IMR-90 (cell line): ENCODE measurements at places on chromosomes 11 and 22.
A peak's percentile ranks its signal among the peaks of the same experiment; 100 is the strongest.

DNA sequence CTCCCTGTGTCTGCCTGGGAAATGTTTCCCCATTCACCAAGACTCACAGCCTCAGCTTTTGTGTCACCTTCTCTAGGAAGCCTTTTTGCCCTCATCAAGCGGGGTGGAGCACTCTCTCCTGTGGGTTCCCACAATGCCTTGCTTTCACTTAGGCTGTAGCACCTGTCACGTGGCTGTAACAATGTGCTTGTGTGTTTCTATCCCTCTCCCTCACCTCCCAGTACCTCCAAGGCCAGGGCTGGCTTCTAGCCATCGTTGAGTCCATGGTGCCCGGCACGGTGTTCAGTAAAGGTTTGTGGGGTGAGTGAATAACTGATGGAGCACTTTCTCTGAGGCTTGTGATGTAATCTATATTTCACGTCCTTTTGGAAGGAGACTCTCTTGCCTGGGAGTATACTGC is 153.2 kb downstream of the TTC17 start:
- no peak for DNase-seq

GRCh38 chr22:26573026-26573662 is 16.8 kb downstream of the TPST2 start:
- peak; percentile 48 for DNase-seq

DNA sequence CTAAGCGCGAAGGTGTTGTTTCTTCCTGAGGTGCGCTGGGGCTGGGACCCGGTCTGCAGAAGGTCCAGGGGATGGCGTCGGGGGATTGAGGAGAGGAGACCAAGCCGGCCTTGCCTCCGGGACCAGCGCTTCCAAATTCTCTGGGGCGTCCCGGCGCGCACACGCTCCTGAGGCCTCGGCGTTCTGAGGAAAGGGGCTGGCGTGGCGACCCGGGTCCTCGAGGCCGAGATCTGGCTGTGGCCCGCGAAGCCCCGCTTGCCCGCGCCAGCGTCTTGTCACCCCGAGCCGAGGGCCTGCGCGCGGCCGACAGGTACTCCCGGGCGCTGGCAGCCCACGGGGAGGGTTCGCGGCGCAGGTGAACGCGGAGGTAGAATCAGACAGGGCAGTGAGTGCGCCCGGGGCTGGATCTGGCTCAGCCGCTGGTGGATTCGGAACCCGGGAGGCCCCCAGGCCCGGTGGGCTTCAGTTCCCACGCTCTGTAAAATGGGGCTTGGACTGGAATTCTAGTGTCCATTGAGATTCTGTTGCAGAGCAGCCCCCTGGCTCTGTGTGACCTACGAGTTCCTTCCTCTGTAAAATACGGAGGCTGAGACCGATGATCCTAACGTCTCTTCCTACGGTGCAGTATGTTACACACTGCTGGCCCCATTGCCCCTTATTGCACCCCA is 14.7 kb downstream of the SSH3 start:
- no peak for DNase-seq

DNA sequence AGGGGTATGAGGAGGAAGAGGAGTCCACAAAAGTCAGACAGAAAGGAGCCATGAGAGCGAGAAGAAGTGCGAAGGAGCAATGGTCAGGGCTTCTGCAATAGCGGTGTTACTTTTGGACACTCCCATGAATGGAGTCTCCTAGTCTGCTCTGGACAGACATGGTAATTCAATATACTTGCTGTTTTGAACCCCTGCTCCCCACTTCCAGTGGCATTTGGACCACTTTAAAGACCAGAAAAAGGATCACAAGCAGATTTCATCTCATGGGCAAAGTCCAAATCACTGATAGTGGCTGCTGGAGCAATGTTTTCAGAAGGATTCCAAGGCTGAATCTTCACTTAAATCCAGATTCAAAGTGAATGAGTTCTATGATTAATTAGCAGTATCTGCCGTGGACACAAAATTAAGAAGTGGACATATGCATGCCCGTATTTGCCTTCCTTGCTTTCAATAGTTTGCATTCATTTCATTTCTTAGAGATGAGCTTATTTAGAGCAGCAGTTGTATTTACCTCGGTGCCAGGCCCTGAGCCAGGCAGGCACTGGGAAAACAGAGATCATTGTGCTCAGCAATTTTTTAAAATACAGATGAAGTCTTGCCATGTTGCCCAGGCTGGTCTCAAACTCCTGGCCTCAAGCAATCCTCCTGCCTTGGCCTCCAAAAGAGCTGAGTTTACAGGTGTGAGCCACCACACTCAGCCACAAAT is 72.0 kb downstream of the SLC1A2 start:
- no peak for DNase-seq

DNA sequence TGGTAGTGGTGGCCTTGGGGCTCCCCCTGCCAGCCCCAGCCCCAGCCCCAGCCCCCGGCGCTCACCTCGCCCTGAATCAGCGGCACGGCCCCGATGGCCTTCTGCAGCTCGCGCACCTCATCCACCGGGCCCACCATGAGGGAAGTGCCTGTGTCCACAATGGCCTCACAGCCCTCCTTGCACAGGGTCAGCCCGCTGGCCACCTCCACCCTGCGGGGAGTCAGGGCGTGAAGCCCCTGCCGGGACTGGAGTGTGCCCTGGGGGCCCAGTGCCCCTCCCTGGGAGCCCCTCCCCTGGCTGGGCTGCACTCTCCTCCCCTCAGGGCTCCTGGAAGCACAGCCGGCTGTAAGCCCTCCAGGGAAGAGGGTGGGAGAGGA is 3.5 kb upstream of the IFITM10 start:
- no peak for DNase-seq

- no peak for DNase-seq
Observed at GRCh38 chr11:92192141-92192540, 32.5 kb upstream of the FAT3 start.

DNA sequence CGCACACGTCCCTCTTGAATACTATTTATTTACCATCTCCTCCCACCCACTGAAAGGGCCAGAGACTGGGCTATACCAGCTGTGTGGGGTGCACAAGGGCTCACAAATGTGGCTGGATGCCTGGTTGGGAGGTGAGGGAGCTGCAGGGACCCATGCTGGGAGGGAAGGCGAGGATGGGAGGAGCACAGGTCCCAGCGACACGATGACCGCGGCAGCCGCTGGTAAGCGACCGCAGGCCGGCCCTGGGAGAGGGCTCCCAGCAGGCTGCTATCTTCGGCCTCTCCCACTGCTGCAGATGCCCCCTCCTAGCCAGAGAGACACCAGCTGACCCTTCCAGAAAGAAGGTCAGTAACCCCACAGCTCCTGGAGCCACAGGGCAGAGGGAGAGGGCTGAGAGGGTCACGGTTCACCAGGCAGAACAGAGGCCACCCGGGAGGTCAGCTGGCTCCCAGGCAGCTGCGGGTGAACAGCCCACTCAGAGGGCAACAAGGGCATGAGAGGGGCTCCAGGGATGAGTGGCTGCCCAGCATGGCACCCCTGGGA is 163.9 kb downstream of the CRYBB2 start:
- no peak for DNase-seq

- DNase-seq, result peak; percentile 52
Observed at GRCh38 chr11:96335388-96335787, 7.6 kb downstream of the MAML2 start.

- DNase-seq, result no peak
Observed at GRCh38 chr11:37391615-37392014, 793.6 kb upstream of the RAG2 start.

GRCh38 chr22:44263547-44263946 is 49.2 kb downstream of the SHISAL1 start:
- DNase-seq, result no peak

DNA sequence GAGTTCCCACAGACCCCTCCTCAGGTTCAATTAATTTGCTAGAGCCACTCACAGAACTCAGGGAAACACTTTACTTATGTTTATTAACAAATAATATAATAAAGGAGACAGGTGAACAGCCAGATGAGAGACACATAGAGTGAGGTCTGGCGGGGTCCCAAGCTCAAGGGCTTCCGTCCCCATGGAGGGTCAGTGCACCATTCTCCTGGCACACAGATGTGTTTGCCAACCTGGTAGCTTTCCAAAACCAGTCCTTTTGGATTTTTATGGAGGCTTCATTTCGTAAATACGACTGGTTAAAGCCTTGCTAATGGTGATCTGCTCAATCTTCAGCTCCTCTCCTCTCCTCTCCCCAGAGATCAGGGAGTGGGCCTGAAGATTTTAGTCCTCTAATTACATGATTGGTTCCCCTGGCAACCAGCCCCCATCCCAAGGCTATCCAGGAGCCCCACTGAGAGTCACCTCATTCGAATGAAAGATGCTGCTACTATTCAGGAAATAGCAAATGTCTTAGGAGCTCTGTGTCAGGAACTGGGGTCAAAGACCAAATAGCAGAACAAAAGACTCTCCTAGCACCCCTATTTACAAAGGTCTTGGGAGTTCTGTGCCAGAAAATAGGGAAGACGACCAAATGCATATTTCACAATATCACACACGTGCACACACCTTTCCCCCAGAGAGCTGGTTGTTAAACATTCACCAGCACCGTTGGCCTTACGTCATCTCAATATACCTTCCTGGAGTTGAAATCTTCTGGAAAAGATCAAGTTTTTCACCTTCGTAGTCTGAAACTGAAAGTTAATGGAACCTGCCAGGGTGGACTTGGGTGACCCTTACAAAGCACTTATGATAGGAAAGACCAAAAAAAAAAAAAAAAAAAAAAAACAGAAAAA is 23.8 kb upstream of the CAPRIN1 start:
- DNase-seq, result no peak

GRCh38 chr11:13297917-13298356 is 20.3 kb downstream of the BMAL1 start:
- DNase-seq, result no peak

DNA sequence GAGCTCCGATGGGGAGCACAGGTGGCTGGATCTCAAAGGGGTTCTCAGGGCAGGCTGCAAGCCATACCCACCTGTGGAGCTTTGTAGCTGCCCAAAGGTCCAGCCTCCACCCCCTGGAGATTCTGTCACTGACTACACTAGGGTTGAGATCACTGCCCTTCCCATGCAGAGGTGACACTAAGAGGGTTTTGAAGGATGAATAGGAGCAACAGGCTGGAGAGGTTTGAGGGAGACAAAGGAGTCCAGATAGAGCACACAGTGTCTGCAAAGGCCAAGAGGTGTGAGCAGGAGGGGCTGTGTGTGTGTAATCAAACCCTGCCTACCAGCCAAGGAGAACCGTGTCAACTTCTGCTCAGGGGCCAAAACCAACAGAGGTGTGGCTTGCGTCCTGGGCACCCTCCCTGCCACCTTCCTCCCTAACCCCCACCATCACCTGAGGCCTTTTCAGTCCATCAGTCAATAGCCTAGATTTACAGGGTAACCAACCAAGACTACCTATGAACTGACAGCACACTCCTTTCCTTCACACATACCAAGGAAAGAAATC is 43.0 kb upstream of the WNT11 start:
- no peak for DNase-seq

DNA sequence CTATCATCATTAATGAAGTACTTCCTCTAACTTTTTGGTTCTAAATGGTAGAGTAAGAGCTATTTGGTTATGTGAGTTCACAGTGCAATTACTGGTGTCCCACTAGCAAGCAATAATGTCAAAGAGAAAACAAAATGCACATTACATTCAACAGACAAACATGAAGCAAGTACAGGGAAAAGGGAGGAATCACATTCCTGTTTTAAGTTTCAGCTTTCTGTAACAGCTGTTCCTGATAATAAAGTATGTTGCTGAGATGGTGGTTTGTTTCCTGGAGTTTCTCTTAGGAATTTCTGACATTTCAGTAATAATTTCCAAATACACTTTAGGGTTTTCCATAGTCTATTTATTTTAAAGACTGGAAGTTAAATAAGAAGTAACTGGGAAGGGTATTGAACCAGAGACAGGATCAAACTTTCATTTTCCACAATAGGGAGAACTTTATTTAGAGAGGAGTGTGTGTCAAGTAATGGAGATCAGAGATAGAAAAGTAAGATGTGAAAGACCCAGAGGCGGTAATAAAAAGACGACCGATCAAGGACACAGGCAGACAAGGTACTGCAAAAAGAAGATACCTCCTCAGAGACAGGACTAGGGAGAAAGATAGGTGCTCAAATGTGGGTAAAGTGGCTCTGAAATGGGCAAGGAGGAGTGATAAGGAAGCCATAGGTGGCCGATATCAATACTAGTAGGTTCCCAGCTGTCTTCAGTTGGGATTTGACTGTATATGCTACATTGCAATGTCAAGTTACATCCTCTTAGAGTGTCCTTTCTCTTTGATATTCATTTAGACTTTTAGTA is 20.8 kb upstream of the CLNS1A start:
- peak; percentile 64 for DNase-seq

- DNase-seq, result no peak
Observed at GRCh38 chr22:32830957-32831356, 29.5 kb downstream of the TIMP3 start.

GRCh38 chr11:106011481-106011880 is 10.6 kb downstream of the MSANTD4 start:
- no peak for DNase-seq

DNA sequence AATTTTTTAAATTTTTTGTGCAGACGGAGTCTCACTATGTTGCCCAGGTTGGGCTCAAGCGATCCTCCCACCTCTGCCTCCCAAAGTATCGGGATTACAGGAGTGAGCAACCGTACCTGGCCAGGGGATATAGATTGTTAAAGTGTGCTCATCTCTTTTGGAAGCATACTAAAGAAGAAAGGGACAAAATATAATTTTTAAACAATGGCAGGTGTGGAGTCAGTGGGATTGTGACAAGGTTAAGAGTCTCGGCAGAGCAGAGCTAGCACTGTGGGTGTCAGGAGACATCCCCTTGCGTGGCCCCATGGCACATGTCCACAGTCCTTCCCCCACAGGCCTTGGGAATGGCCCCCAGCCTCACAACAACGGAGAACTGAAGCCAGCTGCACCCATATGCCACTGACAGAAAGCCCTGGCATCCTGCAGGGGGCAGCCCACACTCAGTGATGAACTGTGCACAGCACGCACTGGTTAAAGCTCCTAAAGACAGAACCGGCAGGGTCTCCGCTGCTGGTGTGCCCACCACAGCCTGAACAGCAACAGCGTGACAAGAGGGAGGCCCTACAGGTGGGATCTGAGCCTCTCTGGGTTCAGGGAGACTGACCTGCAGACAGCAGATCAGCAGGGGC is 29.9 kb downstream of the SERPIND1 start:
- peak; percentile 44 for DNase-seq

GRCh38 chr11:117187428-117187798 is 8.9 kb downstream of the SIDT2 start:
- DNase-seq, result no peak

GRCh38 chr11:83152264-83152663 is 4.7 kb upstream of the PCF11 start:
- DNase-seq, result no peak

- no peak for DNase-seq
Observed at GRCh38 chr11:42237701-42238235, 778.3 kb upstream of the LRRC4C start.

GRCh38 chr11:17611503-17612220 is 64.6 kb downstream of the OTOG start:
- DNase-seq, result no peak

- no peak for DNase-seq
Observed at GRCh38 chr11:109390752-109391151, 31.2 kb upstream of the C11orf87 start.

DNA sequence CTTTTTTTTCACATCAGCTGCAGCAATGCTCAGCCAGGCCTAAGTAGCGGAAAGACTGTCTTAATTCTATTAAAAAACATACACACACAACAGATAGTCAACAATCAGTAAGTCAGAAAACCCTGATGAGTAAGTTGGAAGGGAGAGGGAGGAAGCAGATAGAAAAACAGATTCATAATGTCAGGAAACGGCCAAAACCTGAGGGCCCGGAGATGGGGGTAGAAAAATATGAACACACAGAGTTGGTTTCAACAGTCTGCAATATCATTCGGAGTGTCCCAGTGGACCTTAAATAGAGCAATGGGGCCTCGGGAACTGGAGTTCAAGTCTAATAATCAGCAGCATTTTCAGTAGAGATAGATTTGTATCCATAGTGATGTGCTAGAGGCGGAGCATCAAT is 14.8 kb downstream of the LRRC55 start:
- no peak for DNase-seq

- peak; percentile 100 for DNase-seq
Observed at GRCh38 chr22:45201678-45202332, 38.1 kb downstream of the NUP50 start.
